Psoas muscle (tissue), 8 donors: ENCODE measurements at places on chromosomes 6 and 20. TPM values are rescaled to one million over a fixed set of nuclear protein-coding genes. Genes with fewer than 3 reads are reported as not detected.

DNA sequence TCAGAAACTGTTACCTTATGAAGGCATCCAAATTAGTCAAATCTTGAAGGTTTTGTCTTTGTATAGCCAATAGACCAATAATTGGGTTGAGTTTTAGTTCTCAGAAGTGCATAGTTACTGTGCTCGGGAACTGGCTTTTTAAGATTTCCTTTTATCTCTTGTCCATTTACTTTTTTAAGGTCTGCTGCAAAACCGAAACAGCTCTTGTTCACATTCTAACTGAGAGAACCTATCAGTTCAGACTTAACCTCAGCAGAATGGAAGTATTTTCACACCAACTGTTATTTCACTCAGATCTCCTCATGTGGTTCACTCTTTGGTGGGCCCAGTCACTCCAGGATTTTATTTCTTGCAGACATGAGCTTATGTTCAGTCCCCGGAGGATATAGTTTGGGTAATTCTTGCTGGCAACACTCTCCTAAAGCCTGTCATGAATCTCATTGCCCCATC lies 55.5 kb downstream of the TPBG start:
- H3K4me3 ChIP-seq, result no peak overlapping the region
- H3K27me3 ChIP-seq, result no peaks in the 10 kb centered on the region
- no peak overlapping the region for H3K27ac ChIP-seq
- no peak for DNase-seq
- H3K4me1 ChIP-seq, result no peaks in the 10 kb centered on the region
- no peaks in the 10 kb centered on the region for H3K36me3 ChIP-seq

- H3K27ac ChIP-seq, result no peak overlapping the region
- H3K36me3 ChIP-seq, result no peaks in the 10 kb centered on the region
- no peak overlapping the region for H3K4me3 ChIP-seq
- H3K4me1 ChIP-seq, result no peaks in the 10 kb centered on the region
Observed at GRCh38 chr6:162576016-162576415, 151.6 kb downstream of the PRKN start.

DNA sequence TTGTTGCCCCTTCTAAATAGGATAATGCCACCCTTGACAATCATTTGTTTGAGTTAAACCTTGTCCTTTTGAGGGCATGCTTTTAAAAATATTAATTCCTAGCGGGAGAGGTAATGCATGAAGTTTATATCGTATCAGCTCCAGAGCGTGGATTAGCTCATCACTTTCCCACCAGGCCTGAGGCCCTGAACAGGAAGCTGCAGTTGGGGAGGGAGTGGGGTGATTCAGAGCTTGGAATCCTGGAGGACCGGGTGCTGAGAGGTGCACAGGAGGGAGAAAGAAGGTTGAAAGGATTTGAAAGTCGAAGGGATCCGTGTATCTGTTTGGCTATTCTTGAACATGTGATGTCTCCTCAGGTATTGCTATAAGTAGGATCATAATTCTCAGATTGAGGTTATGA lies 25.0 kb downstream of the ZDHHC14 start:
- H3K27me3 ChIP-seq, result no peaks in the 10 kb centered on the region
- H3K36me3 ChIP-seq, result no peaks in the 10 kb centered on the region
- H3K4me1 ChIP-seq, result peaks cover 5% of the 10 kb centered on the region

DNA sequence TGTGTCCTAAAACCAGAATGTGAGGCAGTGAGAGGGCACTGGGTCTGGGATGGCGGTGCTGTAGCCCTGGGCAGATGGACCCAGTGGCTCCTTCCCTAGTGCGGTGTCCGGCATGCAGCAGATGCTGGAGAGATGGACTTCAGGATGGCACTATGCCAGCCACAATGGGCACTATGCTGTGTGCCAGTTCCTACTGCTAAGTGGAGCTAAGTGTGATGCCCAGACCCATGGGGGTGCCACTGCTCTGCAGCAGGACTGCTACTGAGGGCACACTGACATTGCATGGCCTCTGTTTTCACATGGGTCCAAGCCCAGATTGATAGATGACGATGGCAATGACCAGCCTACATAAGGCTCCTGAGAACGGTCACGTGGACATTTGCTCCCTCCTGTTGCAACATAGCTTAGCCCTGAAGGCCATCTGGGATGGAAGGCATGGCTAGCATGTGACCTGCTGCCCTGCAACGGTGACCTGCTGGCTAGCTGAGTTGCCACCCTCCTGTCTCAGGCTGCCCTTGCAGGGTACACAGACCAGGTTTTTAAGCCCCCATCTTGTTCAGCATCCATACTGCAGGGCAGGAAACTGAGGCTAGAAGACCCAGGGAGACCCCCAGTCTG lies 31.3 kb upstream of the KCNK16 start:
- no peaks in the 10 kb centered on the region for H3K27me3 ChIP-seq
- no peak overlapping the region for H3K4me3 ChIP-seq
- H3K27ac ChIP-seq, result no peak overlapping the region
- H3K4me1 ChIP-seq, result no peaks in the 10 kb centered on the region

DNA sequence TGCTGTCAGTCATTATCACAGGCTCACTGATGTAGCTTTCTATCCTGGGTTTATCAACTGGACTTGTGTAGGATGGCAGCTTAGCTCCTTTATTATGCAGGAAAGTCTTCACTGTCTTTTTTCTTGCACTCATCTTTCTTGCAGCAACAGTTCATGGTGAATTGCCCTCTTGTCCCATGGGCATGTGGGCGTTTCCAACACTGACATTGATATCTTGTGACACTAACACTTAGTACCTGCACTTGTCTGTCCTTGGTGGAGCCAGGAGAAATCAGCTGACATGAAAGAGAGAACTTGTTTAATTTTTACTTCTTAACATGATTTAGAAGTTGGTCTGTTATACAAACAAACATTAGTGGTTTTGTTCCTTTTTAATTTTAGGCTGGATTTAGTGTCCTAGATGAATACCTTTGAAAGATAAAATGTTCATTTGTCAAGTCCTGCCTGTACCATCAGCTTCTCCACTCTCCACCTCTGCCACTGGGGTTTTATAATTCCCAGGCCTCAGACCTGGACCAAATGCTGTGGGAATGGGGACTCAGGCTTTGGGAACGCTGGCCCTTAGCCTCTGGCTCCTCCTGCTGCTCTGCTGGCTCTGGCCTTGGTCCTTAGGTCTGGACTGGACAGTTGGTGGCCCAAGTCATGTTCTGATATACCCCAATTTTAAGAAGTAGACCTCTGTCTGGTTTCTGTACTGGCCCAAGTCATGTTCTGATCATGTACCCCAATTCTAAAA lies 161.0 kb upstream of the LAMP5 start:
- no peaks in the 10 kb centered on the region for H3K27me3 ChIP-seq
- H3K36me3 ChIP-seq, result no peaks in the 10 kb centered on the region
- no peaks in the 10 kb centered on the region for H3K4me1 ChIP-seq
- no peak overlapping the region for H3K4me3 ChIP-seq

DNA sequence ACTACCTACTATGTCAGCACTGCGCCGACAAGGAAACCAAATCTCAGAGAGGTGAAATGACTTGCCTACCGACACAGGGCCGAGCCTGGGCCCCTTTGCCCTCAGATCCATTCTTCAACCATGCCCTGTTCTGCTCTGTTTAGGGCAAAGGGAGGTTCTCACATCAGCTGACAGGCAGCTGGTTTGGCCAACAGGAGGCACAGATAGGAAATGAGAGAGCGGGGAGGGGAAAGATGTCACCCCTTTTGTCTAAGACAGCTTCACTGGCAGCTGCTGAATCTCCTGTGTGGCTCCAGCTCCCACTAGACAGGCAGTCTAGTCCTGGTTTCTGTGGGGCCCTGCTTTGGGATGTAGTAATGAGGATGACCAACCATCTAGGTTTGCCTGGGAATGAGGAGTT lies 158.7 kb downstream of the TMEM200A start:
- no peaks in the 10 kb centered on the region for H3K27me3 ChIP-seq
- H3K4me3 ChIP-seq, result no peak overlapping the region
- peaks cover 4% of the 10 kb centered on the region for H3K4me1 ChIP-seq
- no peaks in the 10 kb centered on the region for H3K36me3 ChIP-seq
- DNase-seq, result no peak

DNA sequence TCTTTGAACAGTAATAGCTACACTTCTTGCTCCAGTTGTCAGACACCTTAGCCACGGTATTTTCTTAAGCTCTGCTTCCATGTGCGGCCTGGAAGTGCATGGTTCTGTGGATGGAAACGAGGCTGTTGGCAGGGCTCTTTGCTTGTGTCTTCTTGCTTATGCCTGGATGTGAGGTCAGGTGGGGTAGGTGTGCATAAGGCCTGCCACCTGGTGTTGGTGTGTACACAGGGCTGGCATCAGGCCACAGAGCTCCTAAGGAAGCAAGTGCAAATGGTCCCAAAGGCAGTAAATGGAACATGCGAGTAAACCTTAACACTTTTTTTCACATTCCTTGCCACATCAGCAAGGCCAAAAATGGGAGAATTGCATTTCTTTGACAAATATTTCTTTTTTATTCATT lies 158.1 kb upstream of the GMDS start:
- DNase-seq, result no peak
- H3K27me3 ChIP-seq, result no peaks in the 10 kb centered on the region
- no peaks in the 10 kb centered on the region for H3K36me3 ChIP-seq
- no peaks in the 10 kb centered on the region for H3K4me1 ChIP-seq
- H3K4me3 ChIP-seq, result no peak overlapping the region
- H3K27ac ChIP-seq, result no peak overlapping the region

DNA sequence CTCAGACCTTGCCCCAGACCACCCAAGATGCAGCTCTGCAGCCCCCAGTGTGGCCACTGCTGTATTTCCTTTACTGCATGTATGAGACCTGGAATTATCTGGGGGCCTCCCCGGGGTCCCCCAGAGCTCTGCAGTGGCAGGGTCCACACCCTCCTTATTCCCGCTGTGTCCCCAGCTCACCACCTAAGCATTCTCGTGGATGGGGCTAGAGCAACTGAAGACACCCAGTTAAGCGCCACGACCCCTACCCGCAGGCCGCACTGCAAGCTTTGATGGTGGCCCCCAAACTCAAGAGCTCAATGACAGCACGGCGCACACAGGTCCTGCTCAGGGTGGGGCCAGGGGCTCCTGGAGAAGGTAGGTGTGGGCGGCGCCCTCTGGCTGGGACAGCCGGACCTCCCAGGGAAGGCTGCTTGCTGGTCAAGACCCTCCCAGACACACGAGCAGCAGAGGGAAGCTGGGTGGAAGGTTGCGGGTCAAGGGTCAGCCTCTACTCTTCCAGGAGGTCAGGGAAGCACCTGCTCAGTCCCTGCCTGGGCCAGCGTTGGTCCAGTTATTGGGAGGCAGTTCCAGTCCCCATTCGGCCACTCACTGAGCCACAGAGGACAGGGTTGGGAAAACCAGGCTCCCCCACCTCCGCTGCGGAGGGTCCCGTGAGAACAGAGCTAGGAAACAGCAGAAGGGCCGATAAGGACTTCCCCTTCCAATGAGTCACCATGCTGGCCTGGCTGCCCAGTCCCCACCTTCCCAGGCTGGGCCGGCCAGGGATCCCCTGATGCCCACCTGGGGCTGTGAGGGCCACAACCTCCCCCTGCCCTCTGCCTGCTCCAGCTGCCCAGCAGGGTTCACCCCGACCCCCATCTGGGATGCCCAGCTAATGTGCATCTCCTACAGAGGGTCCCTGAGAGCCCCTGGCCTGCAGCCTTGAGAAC lies 2.9 kb downstream of the LAMA5 start:
- H3K27ac ChIP-seq, result peak overlapping the region; percentile 87
- peaks cover 5% of the 10 kb centered on the region for H3K36me3 ChIP-seq
- H3K4me3 ChIP-seq, result peak overlapping the region; percentile 75
- peak; percentile 64 for DNase-seq
- H3K27me3 ChIP-seq, result no peaks in the 10 kb centered on the region

DNA sequence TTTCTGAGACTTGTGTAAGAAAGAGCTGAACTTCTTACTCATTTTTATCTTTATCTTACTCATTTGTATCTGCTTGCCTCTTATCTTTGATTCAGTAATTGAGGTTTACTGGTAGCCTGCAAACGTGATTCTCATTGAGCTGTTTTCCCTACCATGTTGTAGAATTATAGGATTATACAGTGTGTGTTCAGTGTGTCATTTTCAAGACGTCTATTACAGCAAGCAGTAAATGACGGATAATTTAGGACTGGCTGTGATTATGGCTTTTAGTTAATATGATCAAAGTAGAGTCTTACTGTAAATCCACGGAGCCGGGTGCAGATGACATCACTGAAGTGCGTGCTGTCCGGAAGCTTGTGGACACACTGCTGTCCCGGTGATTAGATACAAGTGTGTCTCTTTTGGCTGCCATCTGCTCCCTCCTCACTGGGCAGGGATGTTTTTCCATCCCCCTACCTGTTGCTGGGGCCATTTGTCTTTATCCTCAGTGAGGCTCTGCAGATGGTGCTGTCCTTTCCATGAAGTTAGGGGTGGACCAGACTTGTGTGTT lies 6.0 kb downstream of the NELFCD start:
- H3K4me1 ChIP-seq, result peaks cover 37% of the 10 kb centered on the region
- H3K4me3 ChIP-seq, result no peak overlapping the region
- DNase-seq, result no peak
- H3K27me3 ChIP-seq, result no peaks in the 10 kb centered on the region

The PRSS35 gene
- not detected for total RNA-seq

The ULBP2 gene
- total RNA-seq, result 0.69 TPM

The BCAS4 gene
- total RNA-seq, result 0.24 TPM

DNA sequence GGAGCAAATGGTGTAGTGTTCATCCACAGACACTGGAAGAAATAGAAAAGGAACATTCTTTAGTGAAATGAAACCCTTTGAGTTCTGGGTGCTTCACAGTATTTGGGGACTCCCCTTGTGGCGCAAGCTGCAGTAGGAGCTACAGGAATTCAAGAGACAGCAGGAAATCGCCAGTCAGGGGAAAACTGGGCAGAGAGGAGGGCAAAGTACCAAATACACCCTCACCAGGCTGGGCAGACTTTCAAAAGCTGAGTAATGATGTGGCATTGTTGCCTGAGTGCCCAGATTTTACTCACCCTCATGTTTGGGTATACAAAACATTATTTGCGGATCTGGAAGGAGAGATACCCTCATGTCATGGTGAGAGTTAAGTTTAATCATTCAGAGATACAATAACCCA lies 97.9 kb downstream of the SOD2 start:
- no peaks in the 10 kb centered on the region for H3K4me1 ChIP-seq
- no peak for DNase-seq
- no peak overlapping the region for H3K4me3 ChIP-seq
- no peaks in the 10 kb centered on the region for H3K27me3 ChIP-seq

GRCh38 chr6:15044146-15044882 lies 201.6 kb upstream of the JARID2 start:
- DNase-seq, result no peak
- H3K27ac ChIP-seq, result no peak overlapping the region
- H3K4me1 ChIP-seq, result no peaks in the 10 kb centered on the region
- H3K36me3 ChIP-seq, result no peaks in the 10 kb centered on the region
- no peak overlapping the region for H3K4me3 ChIP-seq
- H3K27me3 ChIP-seq, result no peaks in the 10 kb centered on the region
